ENCODE measurements at places on chromosomes 13 and 19. TPM values are rescaled to one million over a fixed set of nuclear protein-coding genes. Genes with fewer than 3 reads are reported as not detected.

DNA sequence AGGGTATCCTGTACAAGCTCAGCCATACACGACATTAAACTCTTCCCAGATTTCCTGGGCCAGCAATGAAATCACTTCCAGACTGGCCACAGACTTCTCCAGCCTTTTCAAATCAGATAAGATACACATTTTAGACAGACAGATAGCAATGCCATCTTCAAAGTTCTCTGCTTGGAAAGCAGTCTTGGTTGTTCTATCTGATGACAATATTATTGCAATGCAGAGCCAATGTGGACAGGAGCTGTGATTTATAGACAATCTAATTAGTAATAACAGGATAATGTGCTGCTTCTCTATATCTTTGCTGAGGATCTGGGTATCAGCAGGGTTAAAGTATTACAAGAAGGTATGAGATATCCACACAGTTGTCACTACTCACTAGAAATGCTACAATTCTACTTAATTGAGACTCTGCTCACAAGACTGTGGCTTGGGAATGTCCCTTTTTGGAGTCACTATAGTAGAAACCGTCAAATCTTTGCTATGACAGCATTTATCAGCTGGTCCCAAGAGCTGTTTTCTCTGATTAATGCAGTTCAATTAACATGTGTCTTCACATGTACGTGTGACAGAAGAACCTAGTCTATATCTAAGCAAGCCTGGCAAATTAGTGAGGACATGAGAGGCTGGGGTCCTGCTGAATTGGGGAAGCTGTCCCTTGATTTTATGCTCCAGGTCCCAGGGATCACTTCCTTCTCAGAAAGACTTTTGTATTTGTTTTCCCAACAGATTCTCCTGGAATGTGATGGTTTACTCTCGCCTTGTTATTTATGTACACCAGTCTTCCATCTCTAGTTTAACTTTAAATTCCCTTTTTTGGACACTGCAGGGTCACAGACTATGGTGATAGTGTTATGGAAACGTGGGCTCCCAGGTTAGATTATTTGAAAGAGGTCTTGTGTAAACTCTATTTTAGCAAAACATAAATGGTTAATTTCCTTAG lies 68.8 kb downstream of the COL4A1 start:
- DNase-seq: no peak

The NTN5 gene
- total RNA-seq: not detected

The FFAR2 gene
- not detected for total RNA-seq

GRCh38 chr19:13808856-13809255 lies 13.6 kb downstream of the ZSWIM4 start:
- DNase-seq: no peak

DNA sequence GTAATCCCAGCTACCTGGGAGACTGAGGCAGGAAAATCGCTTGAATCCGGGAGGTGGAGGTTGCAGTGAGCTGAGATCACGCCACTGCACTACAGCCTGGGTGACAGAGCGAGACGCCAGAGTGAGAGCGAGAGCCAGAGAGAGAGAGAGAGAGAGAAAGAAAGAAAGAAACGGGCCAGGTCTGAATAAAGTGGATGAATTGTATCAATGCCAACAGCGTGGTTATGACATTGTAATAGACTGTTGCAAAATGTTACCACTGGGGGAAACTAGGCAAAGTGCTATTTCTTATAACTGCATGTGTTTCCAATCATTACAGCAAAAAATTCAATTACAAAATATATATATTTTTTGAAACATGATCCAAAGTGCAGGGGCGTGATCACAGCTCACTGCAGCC lies 11.8 kb upstream of the BTBD2 start:
- DNase-seq: peak; percentile 52
